ENCODE measurements at places on chromosomes 5 and 9.

GRCh38 chr5:166795756-166796155, 1495.7 kb upstream of the WWC1 start:
- DNase-seq = no peak

- DNase-seq = no peak
Measured at GRCh38 chr5:171891150-171891549, 105.5 kb downstream of the SMIM23 start.

DNA sequence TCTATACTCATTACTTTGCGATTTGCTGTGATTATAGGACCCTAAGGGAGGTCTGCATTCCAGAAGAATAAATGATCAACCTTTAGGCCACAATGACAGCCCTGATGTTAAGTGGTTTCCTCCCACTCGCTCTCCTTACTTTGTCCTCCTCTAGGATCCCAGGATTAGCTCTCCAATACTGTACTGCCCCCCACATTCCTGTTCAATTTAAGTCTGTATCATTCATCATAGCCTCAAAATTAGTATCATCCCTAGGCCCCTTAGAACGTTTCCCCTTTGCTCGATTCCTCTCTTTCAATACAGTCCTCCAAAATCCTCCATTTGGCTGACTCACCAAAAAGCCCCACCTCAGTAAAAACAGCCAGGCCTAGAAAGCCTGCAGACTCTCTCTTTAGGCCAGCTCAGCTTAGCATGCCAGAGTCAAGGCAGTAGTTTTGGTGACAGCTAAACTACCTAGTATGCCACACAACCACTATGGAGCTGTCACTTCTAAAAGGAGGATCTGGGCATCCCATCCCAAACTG, 24.4 kb downstream of the RNF145 start:
- DNase-seq = no peak

DNA sequence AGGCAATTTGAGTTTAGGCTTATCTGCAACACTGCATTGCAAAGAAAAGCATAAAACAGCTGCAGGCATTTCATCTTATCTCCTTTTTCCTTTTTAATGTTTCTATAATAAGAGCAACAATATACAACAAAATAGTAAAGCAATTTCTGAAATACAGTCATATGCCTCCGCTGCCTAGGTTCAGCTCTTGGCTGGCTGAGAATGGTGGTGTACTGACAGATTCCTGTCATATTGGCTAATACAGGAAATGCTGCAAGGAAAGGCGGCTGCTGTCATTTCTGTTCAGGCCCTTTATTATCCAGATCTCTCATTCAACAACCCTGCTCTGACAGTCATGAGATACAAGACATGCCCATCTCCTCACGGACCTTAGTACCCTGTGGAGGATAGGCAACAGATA, 677.0 kb downstream of the TAF11L14 start:
- no peak for DNase-seq

DNA sequence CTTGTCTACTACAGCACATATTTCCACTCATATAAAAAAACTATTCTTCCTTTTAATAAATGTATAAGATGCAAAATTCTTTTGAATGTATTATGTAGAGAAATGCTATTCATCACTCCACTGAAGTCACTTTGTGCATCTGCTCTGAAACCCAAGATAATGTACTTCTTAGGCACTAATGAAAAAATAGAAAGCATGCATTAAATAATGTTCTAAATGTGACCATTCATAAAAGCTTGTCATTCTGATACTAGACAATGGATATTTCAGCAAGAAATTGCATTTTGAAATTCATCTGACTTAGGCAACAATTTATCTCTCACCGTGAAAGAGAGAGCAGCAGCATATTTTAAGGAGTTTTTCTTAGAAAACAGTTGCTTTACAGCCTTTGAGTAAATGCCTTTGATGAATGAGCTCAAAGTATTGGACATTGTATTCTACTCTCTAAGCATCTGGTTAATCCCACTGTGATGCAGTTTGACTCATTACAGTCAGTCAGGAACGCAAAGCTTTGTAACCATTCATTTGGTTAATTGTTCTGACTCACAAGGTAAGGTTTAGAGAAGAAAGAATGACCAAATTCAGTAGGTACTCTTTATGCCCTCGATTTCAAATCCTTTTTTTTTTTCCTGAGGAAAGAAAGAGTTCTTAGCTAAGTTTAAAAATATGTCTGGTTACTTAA, 2233.8 kb upstream of the C9orf72 start:
- no peak for DNase-seq

Data from activated naive CD4-positive, alpha-beta T cell treated with anti-CD3 and anti-CD28 coated beads, Interleukin-2, amount 50 U/mL, for 72 hours (primary cell).